ENCODE measurements at places on chromosomes 1 and 21.

DNA sequence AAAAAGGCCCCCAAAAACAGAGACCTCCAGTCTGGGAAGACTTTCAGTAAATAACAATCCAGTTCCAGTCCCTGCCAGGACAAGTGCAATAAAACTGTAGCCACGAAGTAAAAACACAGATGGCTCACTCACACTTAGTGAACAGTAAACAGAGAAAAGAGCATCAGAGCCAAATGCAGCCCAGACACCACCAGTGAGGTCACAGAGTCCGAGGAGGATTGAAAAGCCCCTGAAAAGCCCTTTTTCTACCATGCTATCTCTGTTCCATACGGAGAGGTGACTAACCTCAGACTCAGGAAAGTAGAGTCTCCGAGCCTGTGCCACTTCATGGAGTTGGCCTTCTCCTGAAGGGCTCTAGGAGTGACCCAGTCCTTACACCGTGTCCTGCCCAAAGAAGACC is 84.5 kb downstream of the COLGALT2 start:
- no peak for DNase-seq

DNA sequence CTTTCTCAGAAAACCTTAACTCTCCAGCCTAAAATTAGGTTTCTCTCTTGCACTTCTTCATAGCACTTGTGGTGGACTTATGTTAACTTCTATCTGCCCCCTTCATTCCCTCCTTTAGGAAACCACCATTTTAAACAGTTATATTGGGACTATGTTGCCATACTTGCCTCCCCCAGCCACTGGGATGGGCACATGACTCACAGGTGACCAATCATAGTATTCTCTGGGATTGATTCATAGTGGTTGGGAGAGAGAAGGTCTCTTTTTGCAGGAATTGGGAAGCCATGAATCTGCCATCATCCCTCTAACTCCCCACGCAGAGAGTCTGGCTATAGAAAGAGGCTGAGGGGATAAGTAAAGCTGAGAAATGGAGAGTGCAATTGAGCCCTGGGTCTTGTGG is 50.4 kb upstream of the NRDC start:
- no peak for DNase-seq

DNA sequence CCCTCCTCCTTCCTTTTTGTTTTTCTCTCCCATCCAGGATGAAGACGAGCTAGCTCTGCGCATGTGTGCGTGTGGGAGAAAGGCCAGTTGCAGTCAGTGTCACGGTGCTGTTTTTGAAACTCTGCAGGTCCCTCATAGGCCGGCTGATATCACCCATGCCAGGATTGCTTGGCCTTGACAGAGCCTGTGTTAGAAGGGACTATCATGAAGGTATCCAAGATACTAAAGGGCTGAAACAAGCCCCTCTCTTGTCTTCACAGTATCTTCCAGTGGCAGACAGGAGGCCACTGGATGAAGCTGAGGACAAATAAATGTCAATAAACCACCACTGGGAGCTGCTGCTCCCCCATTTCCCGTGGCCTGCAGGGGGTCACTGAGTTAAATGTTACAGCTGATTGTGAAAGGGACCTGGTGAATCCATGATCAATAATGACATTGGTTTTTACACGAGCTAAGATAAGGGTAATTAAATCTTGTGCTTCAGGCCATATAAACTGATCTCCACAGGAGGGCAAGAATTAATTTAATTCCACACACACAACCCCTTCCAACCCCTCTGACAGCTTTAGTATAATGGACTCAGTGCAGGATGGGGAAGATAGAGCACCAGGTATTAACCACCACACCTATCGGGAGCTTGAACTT is 64.6 kb upstream of the TARBP1 start:
- no peak for DNase-seq

DNA sequence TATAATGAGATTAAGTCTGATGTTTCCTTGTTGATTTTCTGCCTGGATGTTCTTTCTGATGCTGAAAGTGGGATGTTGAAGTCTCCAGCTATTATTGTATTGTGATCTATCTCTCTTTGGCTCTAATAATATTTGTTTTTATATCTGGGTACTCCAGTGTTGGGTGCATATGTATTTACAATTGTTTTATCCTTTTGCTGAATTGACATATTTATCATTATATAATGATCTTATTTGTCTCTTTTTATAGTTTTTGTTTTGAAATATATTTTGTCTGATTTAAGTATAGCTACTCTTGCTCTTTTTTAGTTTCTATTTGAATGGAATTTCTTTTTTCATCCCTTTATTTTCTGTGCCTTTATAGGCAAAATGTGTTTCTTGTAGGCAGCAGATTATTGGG is 522.2 kb upstream of the NEGR1 start:
- no peak for DNase-seq

- no peak for DNase-seq
Measured at GRCh38 chr1:212701910-212702309, 2.3 kb upstream of the BATF3 start.

DNA sequence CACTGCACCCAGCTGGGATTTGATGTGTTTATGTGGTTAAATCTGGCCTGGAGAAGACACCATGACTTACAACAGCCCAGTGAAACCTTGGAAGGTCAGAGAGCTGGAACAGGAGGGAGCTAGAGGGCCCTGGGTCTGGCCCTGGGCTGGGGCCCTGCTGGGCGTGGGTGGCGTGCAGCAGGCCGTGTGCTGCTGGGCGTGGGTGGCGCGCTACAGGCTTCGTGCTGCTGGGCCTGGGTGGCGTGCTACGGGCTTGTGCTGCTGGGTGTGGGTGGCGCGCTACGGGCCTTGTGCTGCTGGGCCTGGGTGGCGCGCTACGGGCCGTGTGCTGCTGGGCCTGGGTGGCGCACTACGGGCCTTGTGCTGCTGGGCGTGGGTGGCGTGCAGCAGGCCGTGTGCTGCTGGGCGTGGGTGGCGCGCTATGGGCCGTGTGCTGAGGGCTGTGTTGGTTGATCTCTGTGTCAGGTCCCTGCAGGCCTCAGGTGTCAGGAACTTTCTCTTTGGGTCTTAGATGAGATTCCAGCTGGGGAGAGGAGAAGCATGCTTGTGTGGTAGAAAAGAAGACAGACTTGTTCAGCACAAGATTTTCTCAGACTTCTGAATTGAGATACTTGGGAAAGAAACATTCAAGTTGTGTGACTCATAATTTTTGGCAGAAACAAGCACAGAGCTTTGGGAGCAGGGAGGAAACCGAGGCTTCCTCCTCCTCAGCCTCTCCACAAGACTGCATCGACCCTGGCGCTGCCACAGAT is 66.0 kb downstream of the COL18A1 start:
- peak; percentile 10 for DNase-seq

- DNase-seq, result no peak
Measured at GRCh38 chr1:165648919-165649572, 18.0 kb downstream of the MGST3 start.

DNA sequence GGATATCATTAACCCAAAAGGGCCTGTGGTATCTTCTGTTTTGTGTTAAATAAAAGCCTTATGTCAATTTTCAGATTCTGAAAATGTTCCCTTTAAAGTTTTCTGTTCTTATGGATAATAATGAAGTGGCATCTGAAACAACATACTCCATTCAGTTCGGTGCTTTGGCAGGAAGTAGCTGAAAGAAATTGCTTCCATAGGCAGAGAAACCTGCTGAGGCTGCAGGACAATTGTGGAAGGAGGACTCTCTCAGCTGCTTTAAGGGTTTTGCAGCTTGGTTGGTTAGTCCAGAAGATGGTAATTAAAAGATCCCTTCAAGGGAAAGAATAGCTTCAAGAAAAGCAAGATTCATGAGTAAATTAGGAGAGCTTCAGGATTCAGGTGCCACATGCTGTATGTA is 30.5 kb upstream of the NRIP1 start:
- no peak for DNase-seq
